Esophagus mucosa (tissue), 1 donor: ENCODE measurements at places on chromosomes 13 and 19.

- ATAC-seq = no peak
Observed at GRCh38 chr19:33946535-33947264, 150.0 kb downstream of the KCTD15 start.

DNA sequence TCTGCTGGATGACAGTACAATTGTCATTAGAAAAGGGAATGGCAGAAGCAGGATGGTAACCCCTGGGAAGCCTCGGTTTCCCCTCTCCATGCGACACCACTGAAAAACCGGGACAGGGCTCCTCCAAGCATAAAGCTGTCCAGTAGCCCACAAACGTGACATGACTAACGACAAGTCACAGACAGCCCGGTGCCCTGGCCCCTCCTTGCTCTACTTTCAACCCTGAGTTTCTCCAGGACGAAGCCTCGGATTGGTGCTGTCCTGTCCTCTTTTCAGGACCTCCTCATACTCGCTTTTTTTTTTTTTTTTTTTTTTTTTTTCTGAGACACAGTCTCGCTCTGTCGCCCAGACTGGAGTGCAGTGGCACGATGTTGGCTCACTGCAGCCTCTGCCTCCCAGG lies 16.3 kb downstream of the DPP9 start:
- no peak for ATAC-seq

DNA sequence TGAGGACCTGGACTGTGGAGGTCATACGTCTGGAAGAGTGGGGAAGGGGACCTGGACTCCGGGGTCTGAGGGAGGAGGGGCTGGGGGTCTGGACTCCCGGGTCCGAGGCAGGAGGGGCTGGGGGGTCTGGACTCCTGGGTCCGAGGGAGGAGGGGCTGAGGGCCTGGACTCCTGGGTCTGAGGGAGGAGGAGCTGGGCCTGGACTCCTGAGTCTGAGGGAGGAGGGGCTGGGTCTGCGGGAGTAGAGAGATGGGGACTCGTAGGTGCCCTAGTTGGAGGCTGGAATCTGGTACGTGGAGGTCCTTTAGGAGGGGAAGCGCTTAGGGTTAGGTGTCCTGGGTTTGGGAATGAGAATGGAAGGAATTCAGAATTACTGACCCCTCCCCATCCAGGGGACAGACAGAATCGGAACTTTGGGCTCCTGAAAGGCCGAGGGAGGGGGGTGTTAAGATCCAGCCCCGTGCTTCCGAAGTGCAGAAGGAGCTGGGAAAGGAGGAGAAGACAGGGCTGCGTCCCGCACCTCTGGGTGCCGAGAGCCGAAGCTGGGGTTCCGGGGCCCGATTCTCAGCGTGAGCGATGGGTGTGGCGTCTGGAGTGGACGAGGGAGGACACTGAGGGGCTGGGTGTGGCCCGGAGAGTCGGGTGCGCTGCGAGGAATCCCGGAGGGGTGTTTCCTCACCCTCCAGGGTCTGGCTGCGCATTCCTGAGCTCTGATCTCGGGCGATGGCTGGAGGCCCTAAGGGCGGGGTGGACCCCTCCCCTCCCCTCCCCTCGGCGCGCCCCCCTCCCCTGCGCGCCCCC lies 608 bp downstream of the MYADM start:
- ATAC-seq = no peak

DNA sequence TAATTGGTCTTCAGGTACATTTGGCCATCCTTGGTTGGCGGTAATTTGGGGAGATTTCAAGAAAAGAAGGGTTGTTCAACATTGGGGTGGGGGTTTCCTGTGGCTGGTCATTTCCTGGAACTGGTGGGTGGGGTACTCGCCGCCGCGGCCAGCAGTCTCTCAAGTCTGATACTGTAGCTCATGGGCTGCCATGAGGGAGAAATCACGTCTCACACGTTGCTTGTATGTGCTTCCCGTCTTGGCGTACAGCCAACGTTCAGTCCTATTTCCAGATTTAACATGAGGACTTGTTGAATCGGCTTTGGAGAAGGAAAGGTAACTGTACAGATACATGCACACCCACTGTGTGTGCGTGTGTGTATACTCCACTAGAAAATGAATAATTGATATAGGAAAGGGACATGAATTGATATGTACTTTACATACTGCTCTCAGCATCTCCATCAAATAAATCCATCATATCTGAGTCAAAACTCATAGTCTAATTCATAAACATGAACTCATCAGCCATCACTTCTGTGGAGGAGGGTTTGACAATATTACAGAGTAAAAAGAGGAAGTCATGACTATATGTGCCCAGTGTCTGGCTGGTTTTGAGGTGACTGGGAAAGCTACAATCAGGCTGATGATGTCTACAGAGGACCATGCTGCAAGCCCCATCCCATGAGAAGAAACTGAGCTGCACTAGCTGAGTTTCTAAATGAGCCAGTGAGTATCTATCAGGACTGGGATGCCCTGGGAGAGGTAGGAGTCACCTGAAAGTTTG lies 418.1 kb downstream of the TSHZ3 start:
- no peak for ATAC-seq

DNA sequence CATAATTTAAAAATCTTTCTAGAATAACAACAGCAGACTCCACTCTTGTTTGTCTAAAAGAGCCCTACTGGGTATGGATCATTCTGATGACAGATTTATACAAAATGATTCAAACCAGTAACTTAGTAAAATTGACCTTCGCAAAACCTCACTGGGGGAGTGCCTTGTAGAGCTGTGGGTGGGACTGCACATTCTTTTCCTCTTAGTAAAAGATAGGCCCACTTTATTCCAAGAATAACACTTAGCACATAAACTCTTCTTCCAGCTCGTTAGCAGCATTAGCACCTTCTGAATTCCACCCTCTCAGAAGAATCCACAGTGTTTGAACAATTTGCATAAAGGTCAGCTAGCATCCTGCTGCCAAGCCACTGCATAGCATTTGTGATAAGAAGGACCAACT lies 106.8 kb downstream of the STOML3 start:
- ATAC-seq = no peak

DNA sequence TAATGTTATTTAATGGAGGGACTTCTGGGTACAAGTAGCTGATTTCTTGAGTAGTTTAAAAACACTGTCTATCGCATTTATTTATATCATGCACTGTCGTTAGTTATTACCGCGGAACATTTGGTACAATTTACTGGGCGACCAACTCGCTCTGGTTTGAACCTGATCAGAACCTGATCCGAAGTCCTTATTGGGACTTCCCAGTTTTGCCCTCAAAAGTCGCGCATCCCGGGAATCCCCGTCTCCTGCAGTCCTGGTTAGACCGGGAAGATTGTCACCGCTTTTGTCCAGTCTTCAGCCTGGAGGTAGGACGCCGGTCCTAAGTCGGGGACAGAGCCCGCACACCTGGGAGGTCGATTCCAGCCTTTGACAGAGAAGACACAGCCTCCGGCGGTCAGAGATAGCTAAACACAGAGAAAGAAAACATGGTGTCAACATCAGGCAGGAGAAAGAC lies 694 bp downstream of the CLN5 start:
- ATAC-seq = no peak

DNA sequence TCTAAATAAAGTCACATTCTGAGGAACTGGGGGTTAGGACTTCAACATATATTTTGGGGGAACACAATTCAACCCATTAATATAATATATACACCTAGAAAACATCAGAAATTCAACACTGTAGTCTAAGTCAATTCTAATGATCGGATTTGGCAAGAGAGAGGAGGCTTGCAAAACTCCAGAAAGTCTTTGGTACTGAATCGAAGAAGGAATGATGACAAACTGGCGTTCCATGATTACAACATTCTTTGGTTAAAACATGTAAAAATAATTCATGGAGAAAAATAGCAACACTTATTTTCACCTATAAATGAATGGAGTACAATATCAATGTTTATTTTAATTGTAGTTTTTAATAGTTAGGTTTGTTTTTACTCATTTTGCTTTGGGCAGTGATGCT lies 62.4 kb downstream of the MBNL2 start:
- ATAC-seq = no peak

DNA sequence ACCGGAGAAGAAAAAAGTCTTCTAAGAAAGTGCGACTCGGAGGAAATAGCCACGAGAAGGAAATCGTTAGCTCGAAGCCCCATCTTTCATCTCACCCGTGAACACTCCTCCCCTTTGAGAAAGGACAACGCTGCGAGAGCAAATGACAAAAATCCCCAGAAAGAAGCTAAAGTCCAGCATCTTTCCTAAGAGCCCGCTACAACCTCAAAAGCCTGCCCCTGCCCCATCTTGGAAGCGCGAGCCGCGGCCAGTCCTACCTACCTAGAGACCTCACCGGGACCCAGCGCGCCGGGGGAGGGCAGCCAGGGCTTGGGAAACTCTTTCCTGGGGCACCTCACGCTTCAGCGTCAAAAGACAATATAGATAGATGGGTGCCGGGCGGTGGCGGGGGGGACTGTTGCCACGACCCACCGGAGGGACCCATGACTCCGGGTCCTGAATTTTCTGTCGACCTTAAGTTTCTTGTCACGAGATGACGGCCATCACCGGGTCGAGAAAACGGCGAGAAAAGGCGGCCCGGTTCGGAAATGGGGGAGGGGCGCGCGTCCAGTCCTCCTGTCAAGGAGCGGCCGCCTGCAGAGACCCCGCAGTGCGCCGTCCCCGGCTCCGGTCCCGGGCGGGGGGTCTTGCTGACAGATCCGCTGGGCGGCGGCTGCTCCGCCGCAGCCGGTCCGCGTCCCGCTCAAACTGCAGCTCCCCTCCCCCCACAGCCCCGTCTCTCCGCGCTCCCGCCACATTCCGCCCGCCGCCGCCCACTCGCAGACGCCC lies 65.9 kb downstream of the KCNRG start:
- ATAC-seq = peak; percentile 28

- ATAC-seq = no peak
Observed at GRCh38 chr13:50404769-50405168, 389.5 kb downstream of the KCNRG start.

DNA sequence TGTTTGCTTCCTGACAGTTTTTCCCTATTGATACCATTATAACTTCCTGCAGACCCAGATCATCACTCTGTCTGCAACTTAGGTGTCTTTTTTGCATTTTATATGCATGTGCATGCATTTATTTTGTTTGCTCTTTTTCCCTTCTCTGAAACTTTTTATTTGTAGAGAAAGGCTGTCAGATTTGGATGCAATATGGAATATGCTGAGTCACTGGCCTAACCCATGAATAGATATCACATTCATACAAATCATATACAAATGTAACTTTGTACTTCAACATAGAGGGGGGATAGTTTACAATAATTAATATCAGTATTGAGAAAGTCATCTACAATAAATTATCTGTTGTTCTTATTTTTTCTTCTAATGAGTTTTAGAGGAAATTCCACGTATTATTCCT lies 1465.0 kb downstream of the EFNB2 start:
- no peak for ATAC-seq

DNA sequence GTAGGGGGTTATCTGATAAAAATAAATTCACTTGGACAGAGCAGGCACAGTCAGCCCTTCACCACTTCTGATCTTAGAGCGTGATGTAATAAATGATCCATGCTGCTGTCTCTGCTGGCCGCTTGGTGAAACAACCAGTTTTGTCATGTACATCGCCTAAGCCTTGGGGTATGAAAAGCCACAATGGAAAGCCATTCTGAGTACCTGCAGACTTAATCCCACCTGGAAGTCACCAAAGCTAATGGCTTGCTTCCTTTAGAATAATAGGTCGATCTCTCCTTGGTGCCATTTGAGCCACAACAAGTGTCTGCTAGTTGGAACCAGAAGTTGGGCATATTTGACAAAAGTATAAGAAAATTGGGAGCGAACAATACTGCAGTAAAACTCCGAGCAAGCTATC lies 1649.7 kb upstream of the SPRY2 start:
- ATAC-seq = no peak

DNA sequence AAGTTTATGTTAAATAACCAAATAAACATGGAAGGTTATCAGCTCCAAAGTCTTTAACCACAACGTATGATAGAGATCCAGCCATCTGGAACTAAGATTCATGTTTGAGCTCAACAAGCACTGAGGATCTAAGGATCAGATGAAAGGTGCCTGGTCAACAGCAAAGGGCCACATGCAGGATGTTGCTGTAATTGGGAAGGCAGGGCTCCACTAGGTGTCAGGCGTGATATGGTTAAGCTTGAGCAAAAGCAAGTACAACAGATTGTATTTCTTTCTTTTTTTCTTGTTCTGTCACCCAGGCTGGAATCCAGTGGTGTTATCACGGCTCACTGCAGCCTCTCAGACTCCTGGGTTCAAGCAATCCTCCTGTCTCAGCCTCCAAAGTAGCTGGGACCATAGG lies 12.0 kb downstream of the EBPL start:
- no peak for ATAC-seq

GRCh38 chr19:19533841-19534240 lies 4.2 kb upstream of the CILP2 start:
- no peak for ATAC-seq

DNA sequence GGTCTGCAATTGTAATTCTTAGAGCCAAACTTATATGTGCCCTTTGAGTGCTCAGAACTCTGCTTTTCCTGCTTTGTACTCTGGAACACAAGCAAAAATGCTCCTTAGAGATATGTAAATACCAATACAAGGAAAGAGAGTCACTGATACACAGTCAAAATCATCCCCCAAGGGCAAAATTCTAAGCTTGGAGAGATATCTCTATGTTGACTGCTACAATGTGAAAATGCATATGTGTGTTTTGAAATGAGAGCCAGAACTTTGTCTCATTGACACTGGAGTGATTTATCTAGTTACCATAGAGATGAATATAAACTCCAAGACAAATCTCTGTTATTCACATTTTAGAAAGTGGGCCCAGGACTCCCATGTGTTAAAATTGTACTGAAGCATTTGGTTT lies 494.8 kb upstream of the SLITRK1 start:
- ATAC-seq = no peak

GRCh38 chr19:50759886-50760285 lies 10.4 kb upstream of the GPR32 start:
- ATAC-seq = no peak

DNA sequence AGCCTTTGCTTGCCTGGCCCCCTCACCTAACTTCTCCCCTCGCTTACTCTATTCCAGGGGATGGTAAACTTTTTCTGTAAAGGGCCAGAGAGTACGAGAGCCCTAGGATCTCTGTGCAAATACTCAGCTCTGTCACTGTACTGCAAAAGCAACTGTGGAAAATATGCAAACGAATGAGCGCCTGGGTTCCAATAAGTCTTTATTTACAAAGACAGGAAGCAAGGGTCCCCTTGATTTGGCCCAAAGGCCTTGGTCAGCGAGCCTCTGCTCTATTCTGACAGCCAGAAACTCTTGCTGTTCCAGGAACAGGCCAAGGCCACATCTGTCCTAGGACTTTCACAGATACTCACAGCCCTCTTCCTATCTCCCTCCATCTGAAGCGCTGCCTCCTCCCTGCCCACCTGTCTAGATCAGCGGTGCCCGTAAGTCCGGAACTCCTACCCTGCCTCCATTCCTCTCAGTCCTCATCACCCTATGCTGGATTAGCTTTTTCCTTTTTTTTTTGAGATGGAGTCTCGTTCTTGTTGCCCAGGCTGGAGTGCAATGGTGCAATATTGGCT lies 37.3 kb downstream of the OPA3 start:
- no peak for ATAC-seq

DNA sequence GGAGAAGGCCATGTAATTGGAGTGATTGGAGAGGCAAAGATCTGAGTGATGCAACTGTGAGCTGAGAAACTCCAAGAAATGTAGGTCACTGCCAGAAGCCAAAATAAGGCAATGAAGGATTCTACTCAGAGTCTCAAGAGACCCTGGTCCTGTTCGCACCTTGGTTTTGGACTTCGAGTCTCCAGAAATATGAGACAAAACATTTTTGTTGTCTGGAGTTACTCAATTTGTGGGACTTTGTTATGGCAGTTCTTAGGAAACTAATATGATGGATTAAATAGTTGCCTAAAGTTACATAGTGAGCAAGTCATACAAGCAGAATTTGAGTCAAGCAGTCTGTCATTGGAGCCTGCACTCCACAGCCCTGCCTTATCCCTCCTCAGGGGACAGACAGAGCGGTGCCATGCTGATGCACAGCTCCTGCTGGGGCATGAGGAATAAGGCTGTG lies 104.2 kb downstream of the ITGBL1 start:
- ATAC-seq = no peak
